ENCODE measurements at places on chromosomes 7 and 10.

DNA sequence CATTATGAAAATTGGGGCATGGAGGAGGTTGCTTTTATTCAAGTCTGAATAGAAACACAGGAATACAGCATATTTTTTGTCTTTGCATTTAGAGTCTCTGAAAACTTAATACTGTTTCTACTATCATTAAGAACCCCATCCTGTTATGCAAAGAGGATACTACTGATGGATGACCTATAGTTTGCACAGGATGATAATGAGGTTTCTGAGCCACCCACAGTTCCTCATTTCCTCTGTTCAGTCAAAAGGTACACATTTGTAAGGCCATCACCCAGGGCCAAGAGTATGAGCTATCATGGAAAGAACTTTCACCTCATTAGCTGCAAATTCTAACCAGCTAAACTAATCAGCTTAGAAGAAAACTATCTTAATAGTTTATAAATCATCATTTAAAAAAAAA is 213.0 kb upstream of the CHRM2 start:
- no peak for DNase-seq

GRCh38 chr7:30140456-30140855 is 5.7 kb downstream of the MTURN start:
- DNase-seq, result no peak

GRCh38 chr7:134785842-134786241 is 6.4 kb downstream of the CALD1 start:
- DNase-seq, result no peak

DNA sequence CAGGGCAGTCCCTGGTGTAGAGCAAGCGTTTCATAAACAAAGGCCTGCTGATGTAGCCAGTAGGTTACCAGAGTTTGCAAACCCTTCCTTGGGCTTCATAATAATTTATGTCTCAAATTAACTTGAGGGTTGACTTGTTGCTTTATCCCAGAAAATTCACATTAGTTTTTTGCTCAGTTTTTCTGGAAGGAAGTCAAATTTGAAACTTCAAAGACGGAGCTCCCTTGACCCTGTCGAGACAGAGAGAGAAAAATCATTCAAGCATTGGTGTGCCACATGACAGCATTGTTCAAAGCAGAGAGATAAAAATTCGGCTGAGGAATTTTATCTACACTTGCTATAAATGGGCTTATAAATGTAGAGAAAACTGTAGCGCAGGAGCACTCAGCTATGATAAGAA is 627.7 kb downstream of the TNS3 start:
- no peak for DNase-seq

DNA sequence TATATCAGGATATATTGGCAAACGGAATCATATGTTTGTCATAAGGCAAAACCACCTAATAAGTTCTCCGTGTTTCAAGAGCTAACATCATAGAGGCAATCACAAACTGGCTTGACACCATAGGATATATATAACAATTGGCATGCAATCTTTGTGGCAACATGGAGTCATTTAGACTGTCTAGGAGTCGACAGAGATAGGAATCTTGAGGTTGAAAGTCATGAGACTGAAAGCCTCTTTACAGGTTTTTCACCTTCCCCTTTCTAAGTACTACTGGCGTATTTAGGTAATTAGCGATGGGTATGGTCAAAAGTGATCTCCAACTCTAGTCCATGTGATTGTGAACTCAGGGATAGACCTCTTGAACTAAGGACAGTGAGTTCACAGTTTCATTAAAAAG is 63.7 kb downstream of the THSD7A start:
- DNase-seq, result no peak

- DNase-seq, result peak; percentile 25
Measured at GRCh38 chr10:86678999-86679792, 10.9 kb downstream of the LDB3 start.

Data from amygdala (tissue), 56 donors.